NCI-H2107 (cell line): ENCODE measurements at places on chromosomes 7 and 10.

- no peak for DNase-seq
These were observed 12.1 kb upstream of the SNX13 start for GRCh38 chr7:17952387-17952786.

DNA sequence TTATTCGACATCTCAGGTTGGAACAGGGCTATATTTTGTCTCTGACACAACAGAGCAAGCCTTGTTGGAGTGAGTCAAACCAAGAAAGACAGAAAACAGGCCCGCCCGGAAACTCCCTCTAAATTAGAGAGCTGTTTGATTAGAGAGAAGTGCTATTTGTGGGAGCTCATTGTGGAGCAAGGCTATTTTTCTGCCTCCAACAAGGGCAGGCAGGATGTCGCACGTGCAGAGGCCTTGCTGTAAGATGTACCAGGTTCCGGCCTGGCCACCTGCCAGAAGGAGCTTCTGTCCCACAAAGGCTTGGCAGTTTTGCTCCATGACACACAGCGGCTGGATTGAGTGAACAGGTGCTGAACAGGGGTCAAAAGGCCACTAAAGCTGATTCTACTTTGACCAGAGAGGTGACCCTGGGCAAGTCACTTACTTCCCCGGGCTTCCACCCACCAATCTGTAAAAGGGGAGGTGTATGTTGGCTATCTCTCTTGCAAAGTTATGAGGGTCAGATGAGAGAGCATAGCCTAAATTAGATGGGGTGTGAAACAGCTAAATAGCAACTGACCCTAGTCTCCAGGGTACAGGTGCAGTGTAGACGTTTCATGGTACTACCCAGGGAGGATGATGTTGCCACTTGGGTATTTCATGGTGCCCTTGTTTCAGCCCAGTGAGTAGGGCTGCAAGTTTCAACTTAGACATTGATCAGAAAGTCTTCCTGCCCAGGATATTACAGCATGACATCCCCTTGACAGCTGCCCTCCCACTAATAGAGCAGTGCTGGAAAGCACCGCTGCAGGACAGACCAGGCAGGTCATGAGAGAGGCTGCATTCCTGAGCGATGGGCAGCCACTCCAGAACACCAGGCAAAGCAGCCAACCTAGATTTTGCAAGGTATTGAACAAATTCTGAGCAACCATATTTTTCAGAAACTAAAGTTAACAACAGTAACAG, 62.0 kb downstream of the VSTM4 start:
- DNase-seq = no peak

GRCh38 chr7:4202954-4203353, 479.1 kb upstream of the FOXK1 start:
- no peak for DNase-seq

DNA sequence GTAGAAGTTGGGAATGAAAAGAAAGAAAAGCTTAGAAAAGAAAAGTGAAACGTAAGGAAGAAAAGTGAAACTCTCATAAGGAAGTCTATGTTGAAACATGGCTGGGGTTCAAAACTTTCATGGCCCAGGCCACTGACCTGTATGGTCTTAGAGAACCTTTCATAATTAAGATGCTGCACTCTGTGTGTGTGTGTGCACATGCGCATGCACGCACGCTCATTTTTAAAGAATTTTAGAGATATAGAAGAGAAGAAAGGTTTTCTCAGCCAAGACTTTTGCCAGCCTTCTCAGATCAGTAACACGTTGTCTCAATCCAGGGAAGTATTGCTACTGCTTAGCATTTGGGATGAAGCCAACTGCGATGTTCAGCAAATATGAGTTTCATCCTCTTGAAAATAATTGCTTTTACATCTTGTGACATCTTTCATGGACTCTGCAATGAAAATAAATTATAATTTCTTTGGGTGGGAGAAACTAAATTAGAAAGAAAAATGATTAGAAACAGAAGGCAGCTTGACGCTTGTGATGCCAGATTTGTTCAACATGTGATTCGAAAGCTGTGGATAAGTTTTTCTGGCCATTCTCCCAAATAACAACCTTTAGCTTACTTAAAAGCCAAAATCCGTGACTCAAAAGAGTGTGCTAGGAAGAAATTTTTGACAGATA, 16.2 kb upstream of the SLC26A4 start:
- DNase-seq = no peak

DNA sequence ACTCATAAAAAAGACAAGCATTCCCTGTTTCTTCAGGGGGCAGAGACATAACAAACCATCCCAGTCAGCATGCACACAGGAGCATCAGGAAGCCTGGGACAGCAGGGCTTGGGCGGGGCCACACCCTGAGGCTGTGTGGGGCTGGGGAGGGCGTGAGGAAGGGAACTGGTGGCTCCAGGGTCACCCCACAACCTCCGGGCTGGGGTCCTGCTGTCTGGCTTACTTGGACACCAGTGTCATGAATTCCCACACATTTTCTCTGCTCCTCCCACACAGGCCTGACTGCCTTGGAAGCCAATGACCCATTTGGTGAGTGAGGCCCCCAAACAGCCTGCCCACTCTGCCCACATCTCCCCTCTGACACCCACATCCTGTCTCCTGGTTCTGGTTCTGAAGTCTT, 2.8 kb downstream of the FXYD4 start:
- no peak for DNase-seq
